ENCODE measurements at places on chromosomes 6 and 20. TPM values are rescaled to one million over a fixed set of nuclear protein-coding genes. Genes with fewer than 3 reads are reported as not detected.

DNA sequence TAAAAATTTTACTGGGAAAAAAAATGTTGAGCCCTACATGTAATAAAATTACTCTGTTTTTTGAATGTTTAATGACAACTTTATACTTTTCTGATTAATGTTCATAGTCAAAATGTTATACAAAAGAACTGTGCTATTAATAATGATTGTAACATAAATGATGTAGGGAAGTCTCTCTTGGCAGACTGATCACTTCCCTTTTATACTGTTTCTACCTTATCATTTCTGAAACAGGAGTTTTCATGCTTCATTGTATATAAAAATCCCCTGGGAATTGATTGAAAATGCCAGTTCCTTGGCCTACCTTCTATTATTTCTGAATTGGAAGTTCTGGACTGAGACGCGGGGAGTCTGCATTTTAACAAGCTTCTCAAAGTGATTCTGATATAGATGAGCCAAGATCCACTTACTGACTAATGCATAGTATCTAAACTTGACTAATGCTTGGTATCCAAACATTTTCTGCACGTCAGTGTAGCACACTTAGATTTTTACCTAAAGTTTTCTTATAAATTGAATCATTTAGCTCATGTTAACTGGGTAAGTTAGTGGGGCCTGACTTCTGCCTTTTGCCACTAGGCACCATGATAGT lies 7.2 kb upstream of the HDAC2 start:
- no peak for DNase-seq

DNA sequence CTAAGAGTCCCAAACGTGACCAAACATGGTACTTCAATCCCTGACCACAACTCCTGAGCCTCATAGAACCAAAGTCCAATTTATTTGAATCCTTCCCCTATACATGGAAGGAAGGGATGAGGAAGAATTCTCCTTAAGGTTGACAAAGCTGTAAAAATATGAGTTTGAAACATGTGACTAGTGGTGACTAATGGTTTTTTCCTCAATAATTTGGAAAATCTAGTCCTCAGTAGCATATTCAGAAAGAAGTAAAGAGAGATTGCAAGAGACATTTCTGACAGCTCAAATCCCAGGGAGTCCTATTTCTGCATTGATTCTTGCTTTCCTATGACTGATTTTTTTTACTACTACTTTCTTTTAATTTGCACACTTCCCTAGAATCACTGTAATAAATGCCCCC lies 443.7 kb downstream of the FRK start:
- DNase-seq = peak; percentile 21

FAM217A gene
- not detected for total RNA-seq

METTL24 gene
- not detected for total RNA-seq

All from LHCN-M2 (cell line).